ENCODE measurements at places on chromosomes 12 and 14.

DNA sequence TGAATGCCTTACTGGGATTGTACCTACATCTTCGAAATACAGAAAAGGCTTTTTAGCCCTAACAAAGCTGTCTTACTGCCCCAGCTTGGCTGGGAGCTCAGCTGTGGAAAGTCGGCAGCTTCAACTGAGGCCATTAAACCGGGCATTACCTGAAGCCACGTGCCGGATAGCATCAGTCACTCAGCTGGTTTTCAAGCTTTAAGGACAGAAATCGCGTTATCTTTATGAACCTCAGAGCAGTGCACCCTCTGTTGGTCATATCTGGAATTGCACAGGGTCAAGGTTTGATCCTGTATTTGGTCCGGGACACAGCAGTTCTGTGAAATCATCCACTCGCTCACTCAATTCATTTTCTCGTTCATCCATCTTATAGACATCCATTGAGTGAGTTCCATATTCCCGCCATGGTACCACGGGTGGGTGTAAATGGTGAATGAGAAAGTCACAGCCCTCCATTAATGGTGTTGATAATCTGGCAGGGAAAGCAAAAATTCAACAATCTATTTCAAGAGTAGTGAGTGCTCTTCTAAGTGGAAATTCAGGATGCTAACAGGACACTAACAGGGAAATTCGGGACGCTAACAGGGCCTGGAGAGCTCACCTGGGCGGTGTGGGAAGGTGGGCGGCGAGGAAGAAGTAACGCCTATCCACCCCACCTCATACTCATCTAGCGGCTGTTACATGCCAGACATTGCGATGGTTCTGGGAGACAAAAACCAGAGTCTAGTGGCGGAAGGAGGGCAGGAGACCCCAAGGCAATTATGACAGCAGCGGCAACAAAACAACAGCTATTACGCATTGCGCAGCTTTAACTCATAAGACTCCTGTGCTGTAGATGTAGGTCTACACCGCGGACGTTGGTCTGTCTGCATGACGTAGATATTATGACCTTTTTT, 60.6 kb upstream of the TCL1A start:
- peak; percentile 63 for DNase-seq

DNA sequence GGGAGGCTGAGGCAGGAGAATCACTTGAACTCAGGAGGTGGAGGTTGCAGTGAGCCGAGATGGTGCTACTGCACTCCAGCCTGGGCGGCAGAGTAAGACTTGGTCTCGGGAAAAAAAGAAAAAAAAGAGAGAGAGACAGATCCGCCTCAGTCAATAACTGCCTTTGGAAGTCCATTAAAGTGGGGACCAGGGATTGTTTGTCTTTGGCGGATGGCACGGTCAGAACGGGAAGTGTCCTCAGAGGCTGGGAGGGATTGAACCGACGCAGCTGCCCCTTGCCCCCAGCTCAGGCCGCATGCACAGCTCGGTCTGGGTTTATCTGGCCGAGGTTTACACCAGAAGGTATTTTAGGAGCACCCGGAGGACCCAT, 54.4 kb downstream of the TESC start:
- no peak for DNase-seq

DNA sequence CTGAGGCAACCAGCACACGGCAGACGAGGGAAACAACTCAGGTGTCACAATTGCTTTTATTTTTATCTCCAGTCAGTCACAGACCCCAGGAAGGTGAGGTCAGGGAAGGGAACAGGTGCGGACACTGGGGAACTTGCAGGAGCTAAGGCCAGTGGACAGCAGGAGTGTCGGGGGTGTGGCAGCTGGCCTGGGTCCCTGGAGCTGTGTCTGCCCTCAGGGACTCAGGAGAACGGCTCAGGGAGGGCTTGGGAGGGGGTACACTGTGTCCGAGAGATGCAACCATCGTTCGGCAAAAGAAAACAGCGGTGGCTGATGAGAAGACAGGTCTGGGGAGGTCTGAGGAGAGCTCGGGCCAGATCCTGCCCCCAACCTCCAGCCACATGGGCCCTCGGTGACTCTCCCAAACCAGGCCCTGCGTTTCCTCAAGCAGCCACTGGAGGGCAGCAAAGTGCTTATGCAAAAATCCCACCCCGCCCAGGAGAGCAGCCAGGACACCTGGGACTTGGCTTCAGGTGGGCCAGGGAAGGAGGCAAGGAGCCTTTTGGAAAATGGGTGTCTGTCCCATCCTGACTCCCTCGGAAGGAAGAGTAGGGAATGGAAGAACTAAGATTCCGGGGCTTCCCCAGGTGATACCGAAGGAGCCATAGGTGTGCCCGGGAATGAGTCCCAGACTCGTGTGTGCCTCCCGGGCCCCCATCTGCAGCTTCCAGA, 24.1 kb upstream of the BCDIN3D start:
- peak; percentile 78 for DNase-seq

DNA sequence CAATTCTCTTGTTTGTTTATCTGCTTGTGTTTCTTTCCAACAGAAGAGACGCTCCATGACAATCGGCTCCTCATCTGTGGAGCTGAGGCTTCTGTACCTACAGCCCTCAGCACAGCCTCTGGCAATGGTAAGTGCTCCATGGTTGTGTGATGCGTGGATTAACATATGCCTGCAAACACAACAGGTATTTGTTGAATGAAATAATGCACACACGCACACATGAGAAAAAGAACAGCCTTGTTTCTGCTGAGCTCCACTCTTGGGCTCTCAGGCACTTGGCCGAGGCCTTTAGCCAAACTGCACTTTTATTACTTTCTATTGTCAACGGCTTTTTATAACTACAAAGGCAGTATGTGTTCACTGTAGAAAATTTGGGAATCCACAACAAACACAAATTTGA, 120.4 kb upstream of the TMCC3 start:
- no peak for DNase-seq

- DNase-seq, result no peak
Observed at GRCh38 chr12:130768120-130768519, 52.0 kb upstream of the RIMBP2 start.

DNA sequence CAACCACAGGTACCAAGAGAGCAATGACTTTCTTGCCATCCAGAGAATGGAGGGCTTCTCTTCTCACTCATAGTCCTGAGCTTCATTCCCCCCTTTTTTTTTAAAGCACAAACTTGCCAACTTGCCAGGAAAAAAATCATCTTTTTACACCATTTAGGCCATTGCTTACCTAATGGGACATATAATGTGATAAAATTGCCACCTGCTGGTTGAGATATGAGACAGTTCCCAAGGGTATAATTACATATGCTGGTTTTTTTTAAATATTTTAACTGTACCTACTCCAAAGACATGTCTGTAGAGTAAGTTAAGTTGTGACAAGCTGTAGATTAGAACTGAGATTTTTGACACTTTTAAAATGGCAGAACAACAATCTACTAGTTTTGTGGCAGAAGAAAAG, 519.1 kb upstream of the SEL1L start:
- no peak for DNase-seq

DNA sequence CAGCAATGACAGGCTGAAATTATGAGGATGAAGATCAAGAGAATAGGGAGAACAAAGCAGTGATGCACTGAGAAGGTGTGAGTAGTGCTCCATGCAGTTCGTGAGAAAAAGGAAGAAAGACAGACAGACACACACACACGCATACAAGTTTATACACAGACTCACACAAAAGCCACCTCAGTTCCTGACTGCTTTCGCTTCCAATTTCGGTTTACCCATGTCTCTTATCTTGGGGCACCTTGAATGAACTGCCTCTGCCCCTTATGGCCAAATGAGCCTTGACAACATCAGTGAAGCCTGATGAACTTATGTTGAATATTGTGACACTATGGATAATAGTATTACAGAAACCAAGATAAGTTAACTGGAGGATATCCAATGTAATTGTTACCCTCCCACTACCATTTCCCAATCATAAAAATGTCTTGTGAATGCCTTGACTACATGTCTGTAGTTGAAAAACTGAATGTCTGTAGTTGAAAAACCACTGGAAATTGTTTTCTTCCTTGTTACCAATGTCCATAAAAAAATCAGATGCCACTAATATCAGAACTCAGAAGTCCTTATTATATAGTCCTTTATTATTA, 380.4 kb upstream of the DDHD1 start:
- DNase-seq, result no peak

GRCh38 chr12:120830052-120830940, 73.9 kb downstream of the SPPL3 start:
- DNase-seq, result no peak

DNA sequence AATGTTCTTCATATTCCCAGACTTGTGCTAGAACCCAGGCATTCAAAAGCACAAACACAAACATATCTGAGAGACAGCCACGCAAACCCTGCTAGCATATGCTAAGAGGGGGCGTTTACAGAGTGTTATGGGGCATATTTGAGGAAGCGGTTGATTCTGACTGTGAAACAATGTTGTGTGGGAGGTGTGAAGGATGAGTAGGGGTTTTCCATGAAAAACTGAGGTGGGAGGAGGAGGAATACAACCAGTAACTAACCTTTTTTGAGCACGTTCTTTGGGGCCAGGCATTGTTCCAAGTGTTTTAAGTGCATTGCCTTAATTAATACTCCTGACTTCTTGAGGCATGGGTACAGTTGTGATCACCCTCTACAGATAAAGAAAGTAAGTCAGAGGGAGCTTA, 499.5 kb downstream of the AACS start:
- DNase-seq, result no peak

GRCh38 chr12:53217931-53218307, 10.9 kb upstream of the ITGB7 start:
- DNase-seq, result no peak

DNA sequence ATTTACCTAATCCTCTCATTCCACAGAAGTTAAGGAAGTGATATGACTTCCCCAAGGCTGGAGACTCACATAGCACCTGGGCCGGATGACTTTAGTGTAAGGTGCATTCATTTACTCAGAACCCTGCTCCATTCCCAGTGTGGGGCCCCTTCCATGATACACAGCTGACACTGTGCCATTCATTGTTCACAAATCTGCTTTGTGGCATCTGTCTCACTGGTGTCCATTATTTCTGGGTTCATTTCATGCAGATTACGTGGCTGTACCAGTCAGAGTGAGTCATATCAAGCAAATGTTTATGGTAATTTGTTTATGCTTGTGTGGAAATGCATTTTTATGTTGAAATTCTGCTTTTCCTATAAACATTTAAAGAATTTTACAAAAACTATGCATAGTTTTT, 5.2 kb downstream of the ANO4 start:
- DNase-seq, result no peak

DNA sequence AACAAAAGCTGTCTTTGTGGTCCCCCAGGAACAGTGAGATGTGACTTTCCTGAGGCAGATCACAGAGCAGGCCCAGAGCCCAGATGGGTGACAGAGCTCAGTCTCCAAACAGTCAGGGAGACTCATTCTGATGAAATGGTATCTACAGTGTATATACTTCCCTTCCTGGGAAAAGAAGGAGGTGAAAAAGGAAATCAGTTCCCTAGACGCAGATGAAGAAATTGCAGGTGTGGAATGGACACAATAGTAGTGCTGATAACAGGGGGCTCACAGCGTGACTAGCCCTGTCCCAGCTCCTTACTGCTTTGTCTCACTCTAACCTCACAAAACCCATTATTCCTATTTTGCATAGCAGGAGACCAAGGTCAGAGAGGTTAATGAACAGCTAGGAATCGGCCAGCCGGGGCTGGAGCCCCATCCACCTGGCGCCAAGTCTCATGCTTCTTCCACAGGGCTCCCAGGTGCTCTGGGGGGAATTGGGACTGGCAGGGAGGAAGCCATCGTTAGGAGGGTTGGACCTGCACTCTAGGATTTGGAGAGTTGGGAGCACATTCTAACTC, 11.9 kb downstream of the KCNH3 start:
- no peak for DNase-seq

- no peak for DNase-seq
Observed at GRCh38 chr14:42335918-42336317, 729.2 kb downstream of the LRFN5 start.

DNA sequence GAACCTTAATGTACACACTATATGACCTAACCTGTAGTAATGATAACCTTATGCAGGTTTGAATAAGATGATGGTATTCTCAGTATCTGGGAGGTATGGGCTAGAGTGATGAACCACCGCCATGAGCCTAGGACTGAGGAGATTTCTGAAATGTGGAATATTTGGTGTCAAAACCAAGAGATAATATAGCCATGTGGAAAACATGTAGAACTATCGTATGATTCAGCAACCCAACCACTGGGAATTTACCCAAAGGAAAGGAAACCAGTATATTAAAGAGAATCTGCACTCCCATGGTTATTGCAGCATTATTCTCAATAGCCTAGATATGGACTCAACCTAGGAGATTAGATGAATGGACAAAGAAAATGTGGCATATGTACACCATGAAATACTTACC, 271.7 kb upstream of the BTG1 start:
- DNase-seq, result no peak

DNA sequence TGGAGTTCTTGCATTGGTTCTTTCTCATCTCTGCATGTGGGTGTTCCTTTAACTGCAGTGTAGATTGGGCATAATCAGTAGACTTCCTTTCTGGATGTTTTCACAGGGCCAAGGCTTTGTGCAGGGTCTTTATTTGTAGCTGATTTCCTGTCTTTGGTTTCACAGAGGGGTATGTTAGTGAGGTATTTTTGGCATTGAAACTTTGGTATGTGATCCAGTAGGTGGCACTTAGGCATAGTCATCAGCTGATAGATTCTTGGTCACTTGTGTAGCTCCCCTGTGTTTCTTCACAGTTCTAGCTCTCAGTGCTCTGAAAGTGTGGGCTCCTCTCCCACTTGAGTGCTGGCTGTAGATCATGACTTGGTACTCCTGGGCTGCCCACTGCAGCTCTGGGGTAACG, 52.7 kb upstream of the LMO3 start:
- DNase-seq, result no peak

DNA sequence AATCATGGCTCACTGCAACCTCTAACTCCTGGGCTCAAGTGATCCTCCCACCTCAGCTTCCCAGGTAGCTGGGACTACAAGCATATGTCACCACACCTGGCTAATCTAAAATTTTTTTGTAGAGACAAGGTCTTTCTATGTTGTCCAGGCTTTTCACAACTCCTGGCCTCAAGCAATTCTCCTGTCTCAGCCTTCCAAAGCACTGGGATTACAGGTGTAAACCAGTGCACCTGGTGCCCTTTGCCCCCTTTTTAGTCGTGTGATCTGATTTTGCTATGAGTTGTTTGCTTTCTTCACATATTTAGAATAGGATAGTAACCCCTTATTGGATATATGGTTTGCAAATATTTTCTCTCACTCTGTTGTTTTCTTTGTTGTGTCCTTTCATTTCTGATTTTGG, 1.7 kb upstream of the RAD52 start:
- no peak for DNase-seq

GRCh38 chr12:66197495-66197921, 8.5 kb downstream of the IRAK3 start:
- DNase-seq, result no peak
